ENCODE measurements at places on chromosomes 5 and 9. TPM values are rescaled to one million over a fixed set of nuclear protein-coding genes. Genes with fewer than 3 reads are reported as not detected.

GRCh38 chr9:136153381-136154065 is 34.8 kb upstream of the TMEM250 start:
- no peak for DNase-seq

- DNase-seq = no peak
Measured at GRCh38 chr9:109164042-109164441, 3.0 kb downstream of the FRRS1L start.

DNA sequence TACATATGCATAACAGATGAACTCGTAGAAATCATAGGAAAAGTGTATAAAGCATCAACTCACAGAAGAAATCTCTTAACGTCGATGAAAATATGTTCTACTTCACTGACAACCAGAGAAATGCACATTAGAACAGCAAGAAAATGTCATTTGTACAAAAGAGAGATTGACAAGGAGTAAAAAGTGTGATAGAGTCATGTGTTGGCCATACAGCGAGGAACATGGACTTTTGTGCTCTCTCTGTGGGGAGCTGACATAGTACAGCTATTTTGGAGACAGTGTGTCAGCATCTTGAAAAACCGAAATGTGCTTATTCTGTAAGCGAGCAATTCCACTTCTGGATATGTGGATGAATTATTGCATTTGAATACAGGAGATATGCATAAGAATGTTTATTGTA is 477.9 kb downstream of the ICE1 start:
- DNase-seq = no peak

GRCh38 chr9:130104491-130105193 is 50.9 kb downstream of the GPR107 start:
- no peak for DNase-seq

DNA sequence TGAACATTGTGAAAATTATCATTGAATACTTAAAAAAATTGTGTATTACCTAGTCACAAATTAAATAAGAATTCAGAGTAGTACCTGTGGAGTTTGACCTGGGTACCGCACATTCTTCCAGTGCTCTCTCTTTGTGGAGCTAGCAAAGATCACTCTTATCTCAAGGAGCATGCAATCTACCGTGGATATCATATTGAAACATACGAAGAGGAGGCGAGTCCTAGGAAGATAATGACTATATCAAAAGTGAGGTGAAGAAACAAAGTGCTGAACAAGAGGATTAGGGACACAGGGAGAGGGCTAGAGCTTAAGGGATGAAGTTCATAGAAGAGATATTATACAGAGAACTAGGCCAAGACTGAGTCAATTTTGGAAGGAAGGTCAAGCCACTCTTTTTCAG is 55.9 kb upstream of the NR3C1 start:
- no peak for DNase-seq

- no peak for DNase-seq
Measured at GRCh38 chr5:40428126-40428525, 251.6 kb upstream of the PTGER4 start.

The SLC34A3 gene
- not detected for total RNA-seq

The PRRC1 gene
- 35.8 TPM for total RNA-seq

- DNase-seq = no peak
Measured at GRCh38 chr9:128972956-128973355, 25.5 kb downstream of the NUP188 start.

The ADCY2 gene
- 0.27 TPM for total RNA-seq

GRCh38 chr5:96322217-96322616 is 110.8 kb downstream of the PCSK1 start:
- no peak for DNase-seq
